Activated T-cell treated with anti-CD3 and anti-CD28 coated beads, Interleukin-2, amount 50 U/mL, for 24 hours (primary cell): ENCODE measurements at places on chromosomes 7 and 10.

DNA sequence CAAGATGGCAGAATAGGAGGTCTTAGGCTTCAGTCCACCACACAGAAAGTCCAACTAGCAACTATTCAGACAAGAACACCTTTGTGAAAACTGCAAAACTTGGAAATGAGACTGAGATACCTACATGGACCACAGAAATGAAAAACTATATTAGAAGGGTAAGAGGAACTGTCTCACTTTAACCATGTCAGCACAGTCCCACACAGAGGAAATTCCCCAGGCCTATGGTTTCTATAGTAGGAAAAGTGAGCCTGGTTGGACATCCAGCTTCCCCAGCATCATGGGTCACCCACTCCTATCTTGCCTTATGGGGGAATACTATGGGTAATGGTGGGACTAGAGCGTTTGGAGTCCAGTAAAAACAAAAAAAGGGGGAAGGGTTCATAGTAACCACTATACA is 38.8 kb upstream of the CDK6 start:
- no peak for DNase-seq

GRCh38 chr7:147509541-147510200 is 1080.9 kb upstream of the C7orf33 start:
- no peak for DNase-seq

DNA sequence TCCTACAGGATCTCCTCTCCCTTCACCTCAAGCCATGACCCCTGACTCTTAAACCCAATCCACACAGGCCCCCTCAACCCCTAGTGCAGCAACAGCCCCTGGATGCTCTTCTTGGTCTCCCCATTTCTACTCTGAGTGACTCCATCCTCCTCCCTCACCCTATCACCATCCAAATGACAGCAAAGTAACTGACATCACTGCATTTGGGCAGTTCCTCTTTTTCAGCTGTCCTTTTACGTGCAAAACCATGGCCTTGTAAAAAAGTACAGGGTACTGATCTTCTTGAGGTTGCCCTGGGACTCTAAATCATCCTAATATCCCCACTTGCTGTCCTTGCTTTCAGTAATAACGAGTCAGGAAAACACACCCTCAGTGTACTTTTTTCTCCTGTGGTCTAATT is 454.9 kb downstream of the ADRA2A start:
- no peak for DNase-seq

DNA sequence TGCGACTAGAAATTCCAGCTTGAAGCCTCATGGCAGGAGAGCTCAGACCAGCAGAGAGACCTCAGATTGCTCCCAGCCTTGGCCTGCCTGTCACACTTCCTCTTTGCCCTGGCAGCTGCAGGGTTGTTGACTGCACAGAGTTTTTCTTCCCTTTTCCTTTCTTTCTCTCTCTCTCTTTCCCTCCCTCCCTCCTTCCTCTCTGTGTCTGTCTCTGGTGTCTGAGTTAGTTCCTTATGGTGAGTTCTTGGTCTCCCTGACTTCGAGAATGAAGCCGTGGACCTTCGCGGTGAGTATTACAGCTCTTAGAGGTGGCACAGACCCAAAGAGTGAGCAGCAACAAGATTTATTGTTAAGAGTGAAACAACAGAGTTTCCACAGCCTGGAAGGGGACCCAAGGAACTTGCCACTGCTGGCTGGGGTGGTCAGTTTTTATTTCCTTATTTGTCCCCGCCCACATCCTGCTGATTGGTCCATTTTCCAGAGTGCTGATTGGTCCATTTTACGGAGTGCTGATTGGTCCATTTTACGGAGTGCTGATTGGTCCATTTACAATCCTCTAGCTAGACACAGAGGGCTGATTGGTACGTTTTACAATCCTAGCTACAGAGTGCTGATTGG is 266.3 kb downstream of the RPS24 start:
- no peak for DNase-seq
